ENCODE measurements at places on chromosomes 4 and X.

DNA sequence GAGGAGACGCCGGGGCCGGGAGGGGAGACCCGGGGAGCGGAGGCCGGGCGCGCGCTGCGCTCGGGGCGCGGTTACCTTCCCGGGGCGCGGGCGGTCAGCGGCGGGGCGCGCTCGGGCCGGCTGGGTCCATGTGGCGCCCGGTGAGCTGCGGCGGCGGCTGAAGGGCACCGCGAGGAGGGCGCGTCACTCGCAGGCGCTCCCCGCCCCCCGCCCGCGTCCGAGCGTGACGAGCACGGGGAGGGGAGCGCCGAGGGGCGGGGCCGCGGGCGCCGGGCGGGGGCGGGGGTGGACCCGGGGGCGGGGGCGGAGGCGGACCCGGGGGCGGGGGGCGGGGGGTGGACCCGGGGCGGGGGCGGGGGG is at the start of gene CPLX1:
CPLX1 (minus strand) TSS at position 159 of the 360 bp plus-strand sequence. CDS start 1,607 bp downstream, outside the sequence.
- no peak for DNase-seq

DNA sequence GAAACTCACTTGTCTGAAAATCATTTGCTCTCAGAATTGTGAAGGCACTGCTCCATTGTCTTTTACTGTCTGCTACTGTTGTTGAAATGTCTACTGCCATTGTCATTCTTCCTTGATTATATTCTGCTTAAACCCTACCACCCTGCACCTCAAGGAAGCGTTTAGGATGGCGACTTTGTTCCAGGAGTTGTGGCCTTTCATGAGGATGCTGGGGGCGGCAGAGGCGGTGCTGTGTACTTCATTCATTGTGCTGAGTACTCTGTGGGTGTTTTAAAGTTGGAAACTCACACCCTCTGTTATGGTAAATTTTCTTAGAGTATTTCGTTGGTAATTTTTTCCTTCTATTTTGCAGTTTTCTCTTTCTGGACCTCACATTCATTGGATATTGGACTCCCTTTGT is 258.9 kb downstream of the TENM3 start:
- DNase-seq, result no peak

DNA sequence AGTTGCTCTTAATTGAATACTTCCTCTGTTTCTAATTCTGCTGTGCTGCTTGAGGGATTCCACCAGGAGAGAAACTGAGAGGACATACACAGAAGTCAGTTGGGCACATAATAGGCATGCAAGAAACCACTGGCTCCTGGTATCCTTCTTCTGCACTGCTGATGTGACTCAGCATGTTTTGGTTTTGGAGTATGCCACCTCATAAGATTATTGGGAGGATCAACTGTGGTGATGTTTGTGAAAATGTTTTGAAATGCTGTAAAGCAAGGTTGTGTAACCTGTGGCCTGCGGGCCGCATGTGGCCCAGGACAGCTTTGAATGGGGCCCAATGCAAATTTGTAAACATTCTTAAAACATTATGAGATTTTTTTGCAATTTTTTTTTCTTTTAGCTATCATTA is 119.6 kb downstream of the GATB start:
- DNase-seq, result no peak

DNA sequence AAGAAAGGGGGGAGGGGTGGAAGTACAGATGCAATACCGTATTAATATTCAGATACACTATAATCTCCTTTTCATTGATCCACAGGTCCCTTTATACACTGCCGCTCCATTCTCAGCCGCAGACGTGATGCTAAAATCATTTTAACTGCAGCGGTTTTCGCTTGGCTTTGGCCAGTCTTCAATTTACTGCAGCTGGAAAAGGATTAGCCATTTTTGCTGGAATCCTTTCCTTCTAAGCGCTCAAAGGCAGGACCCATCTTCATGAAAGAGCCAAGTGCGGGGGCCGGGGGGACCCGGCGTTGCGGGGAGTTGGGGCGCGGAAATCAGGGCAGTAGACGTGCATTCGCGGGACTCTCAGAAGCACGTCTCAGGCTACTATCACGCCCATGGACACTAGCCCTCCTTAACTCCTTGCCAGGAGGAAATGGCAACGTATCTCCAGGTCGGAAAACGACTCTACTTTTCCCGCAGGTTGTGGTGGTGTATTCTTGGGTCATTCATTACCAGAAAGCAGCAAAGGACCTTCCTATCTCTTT is 1.7 kb upstream of the PCDH10 start:
- DNase-seq, result no peak

DNA sequence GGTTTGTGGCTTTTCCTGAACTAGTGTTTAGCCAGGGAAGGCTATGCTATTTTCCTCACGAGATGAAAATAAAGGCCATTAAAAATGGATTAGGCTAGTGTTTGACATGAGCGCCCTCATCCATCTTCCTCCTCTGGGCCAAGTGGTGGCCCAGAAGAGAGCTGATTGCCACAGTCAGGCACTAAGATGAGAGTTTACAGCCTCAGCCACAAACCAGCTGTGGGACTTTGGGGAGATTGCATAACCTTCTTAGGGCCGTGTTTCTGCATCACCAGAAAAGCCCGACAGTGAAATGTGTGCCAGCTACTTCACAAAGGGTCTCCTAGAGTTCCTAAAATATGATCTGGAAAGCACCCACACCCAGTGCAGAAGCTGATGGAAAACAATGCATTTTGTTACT is 42.3 kb upstream of the LNX1 start:
- no peak for DNase-seq

DNA sequence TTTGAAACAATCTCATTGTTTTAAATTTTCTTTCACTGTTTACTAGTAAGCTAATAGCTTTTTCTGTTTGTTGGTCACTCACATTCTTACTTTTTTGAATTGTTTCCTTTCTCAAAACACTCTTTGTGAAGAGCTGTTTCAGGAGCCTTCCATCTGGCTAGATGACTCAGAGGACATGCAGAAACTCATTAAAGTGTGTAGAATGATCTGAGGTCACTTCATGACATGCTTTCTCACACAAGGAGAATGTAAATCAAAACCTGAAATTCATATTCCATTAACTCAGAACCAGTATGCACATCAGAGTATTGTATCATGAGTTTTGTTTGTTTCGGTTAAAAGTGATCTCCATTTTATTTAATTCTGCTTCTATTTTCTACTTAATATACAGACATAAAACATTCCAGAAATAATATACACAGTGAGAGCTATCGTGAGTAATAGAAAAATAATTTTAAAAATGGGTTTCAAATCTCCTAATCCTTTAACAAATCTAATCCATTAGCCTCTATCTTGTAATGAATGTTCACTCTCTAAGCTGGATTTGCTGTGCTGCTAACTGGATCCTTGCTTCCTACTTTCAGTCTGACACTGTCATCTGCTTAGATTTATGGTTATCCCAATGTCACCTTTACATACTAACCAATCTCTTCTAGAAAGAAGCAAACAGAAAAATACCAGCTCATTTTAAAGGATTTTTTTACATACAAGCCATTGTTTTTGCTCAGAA is 449.6 kb downstream of the FSTL5 start:
- no peak for DNase-seq

All from T1000 (cell line).